ENCODE measurements at places on chromosomes 4 and X. TPM values are rescaled to one million over a fixed set of nuclear protein-coding genes. Genes with fewer than 3 reads are reported as not detected.

- no peak for DNase-seq
Observed at GRCh38 chr4:14345356-14345775, 656.9 kb upstream of the CPEB2 start.

DNA sequence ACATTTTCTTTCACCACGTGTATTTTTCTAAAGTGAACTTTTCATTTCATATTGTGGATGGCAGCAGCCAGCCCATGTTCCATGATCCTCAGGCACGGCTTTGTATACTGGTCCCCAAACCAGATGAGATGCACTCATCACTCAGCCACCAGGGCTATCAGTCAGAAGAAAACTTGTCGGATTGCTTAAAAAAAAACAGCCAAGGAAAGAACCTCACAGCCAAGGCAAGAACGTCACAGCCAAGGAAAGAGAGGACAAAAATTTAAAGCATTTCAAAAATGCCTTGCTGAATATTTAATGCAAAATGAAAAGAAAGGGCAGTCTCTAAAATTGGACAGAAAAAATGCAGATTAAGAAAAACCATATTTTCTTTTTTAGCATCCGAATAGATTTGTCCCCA, 333.3 kb downstream of the PDGFC start:
- no peak for DNase-seq

The LGI2 gene
- not detected for total RNA-seq

- DNase-seq = no peak
Observed at GRCh38 chrX:33211356-33212260, at the start of gene DMD. Gene DMD, minus strand, starts transcription at chrX:33211549. Its CDS starts 237 bp downstream, at chrX:33211312.

DNA sequence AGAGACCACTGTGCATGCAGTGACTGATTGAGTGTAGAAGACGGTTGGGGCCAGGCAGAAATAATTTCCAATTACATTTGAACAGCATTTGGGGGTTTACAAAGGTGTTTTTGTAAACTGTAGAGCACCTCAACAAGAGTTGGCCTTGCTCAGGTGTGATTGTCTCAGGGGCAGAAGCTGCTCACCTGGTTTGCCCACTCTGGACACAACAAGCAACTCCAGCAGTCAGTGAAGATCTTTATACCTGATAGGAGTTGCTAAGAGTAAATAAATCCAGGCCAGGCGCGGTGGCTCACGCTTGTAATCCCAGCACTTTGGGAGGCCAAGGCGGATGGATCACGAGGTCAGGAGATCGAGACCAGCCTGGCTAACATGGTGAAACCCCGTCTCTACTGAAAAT, 221.3 kb downstream of the RAB28 start:
- no peak for DNase-seq

The CTAG1B gene
- not detected for total RNA-seq

GRCh38 chrX:47936224-47936939, 67.4 kb downstream of the ZNF182 start:
- DNase-seq = no peak

- no peak for DNase-seq
Observed at GRCh38 chr4:38468339-38468866, 195.6 kb upstream of the KLF3 start.

- DNase-seq = no peak
Observed at GRCh38 chr4:54308110-54308509, 79.0 kb downstream of the PDGFRA start.

The SSX4 gene
- total RNA-seq = not detected

- DNase-seq = no peak
Observed at GRCh38 chrX:55056820-55057674, 17.8 kb upstream of the PAGE2B start.

- no peak for DNase-seq
Observed at GRCh38 chrX:83759872-83760271, 101.1 kb upstream of the CYLC1 start.

DNA sequence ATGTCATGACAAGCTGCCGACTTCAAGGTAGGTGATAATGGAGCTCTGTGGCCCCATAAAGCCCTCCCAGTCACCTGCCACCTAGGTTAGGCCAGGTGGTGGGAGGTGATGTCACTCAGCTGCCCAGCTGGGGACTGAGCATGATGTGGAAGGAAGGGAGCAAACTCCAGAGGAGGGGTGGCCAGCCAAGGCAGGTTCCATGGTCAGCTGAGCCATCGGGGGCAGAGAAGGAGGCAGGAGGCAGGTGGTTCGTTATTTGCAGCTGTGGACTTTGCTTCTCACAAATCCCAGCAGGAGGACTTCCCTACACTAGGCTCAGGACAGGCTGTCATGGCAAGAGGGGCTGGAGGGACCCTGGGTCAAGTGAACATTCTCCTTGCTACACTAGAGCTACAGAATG, 2.1 kb downstream of the CCDC120 start:
- DNase-seq = no peak

The FDCSP gene
- not detected for total RNA-seq

DNA sequence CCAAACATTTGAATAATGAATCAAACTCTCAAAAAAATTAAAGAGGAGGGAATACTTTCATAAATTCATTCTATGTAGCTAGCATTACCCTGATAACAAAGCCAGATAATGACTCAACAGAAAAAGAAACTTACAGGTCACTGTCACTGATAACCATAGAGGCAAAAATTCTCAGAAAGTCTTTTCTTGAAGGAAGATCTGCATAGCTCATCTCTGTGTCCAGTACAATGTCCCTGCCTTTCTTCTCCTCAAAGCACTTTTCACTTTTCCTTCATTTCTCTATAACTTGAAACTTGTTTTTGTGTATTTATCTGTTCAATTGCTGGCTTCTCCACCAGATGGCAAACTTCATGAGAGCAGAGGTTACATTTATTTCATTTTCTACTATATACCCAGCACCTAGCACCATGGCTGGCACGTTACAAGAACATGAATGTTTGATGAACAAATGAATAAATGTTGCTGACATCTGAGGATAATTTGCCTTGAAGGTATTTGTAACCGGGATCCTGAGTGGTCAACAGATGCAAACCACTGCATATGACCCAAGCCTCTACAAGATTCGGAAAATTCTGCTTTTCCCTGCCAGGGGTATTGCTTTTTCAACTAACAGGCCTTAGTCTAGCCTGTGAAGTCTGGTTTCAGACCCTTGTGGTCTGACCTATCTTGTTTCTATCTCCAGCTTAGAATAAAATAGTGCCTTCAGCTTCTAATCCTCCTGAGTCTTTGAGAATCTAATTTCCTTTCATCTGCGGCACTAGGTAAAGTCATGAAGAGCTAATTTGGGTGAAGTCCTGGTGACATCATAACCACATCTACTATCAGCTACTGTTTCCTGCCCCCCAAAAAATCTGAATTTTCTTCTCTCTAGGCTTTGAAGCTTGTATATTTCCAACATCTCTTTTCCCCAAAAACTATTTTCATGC, 52.5 kb upstream of the ANTXR2 start:
- no peak for DNase-seq

GRCh38 chr4:26235500-26235899, 85.3 kb upstream of the RBPJ start:
- DNase-seq = peak; percentile 58

- no peak for DNase-seq
Observed at GRCh38 chr4:83738895-83739294, 203.0 kb downstream of the GPAT3 start.

The TMEM35A gene
- total RNA-seq = not detected

The SMIM31 gene
- total RNA-seq = not detected

The PABPC1L2A gene
- total RNA-seq = not detected

GRCh38 chr4:10808591-10808990, 124.0 kb upstream of the CLNK start:
- no peak for DNase-seq

DNA sequence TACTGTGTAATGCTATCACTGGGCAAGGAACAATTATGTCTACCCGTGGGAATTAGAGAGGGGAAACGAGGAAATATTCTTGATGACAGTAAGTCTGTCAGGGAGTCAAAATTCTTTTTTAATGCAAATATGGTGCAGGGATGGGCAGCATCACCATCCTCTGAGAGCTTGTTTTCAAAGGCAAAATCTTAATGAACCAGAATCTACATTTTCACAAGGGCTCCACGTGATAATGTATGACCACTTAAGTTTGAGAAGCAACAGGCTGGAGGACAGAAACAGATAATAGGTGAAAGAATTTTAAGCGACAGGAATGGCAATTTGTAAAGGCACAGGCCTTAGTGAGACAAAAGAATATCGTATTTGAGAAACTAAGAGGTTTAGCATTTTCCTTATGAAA, 63.4 kb downstream of the CLOCK start:
- no peak for DNase-seq

DNA sequence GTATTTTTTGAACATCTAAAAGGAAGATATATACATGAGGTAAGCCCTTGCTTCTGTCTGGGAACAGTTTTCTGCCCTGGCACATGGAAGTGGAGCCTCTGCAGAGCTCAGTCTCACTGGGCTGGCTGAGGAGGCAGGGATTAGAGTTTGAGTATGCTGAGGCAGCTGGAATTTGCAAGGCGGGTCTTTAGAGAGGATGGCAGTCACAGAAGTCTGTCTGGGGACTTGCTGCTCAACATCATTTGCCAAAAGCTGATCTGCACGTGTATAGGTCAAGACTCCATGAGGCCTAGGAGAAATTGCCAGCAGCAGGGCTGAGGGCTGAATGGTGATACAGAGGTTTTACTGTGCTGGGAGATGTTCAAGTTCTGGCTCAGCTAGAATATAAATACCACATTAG, 163.6 kb upstream of the ANK2 start:
- no peak for DNase-seq

DNA sequence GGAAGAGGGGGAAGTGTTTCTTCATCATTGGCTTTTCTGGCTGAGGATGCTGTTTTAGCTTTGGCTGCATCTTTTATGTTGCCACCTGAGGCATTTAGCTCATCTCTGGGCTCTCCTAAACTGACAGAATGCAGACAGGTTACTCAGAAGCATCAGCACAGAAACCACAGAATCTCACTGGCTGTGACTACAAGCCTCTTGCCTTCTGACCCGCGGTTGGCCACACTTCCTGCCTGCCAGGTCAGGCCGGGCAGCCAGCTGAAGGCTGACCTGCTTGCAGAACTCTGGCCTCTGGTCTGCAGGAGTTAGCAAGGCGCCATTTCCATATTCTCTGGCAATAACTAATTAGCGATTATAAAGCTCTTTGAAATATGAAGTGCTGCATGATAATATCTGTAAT, 366.5 kb downstream of the MID1IP1 start:
- no peak for DNase-seq

The FUNDC2 gene
- 108 TPM for total RNA-seq

GRCh38 chrX:107775000-107775733, 420 bp downstream of the TSC22D3 start:
- no peak for DNase-seq

GRCh38 chr4:185304944-185305690, 90.6 kb downstream of the LRP2BP start:
- DNase-seq = no peak

GRCh38 chrX:65707151-65707550, 39.7 kb downstream of the MSN start:
- no peak for DNase-seq

DNA sequence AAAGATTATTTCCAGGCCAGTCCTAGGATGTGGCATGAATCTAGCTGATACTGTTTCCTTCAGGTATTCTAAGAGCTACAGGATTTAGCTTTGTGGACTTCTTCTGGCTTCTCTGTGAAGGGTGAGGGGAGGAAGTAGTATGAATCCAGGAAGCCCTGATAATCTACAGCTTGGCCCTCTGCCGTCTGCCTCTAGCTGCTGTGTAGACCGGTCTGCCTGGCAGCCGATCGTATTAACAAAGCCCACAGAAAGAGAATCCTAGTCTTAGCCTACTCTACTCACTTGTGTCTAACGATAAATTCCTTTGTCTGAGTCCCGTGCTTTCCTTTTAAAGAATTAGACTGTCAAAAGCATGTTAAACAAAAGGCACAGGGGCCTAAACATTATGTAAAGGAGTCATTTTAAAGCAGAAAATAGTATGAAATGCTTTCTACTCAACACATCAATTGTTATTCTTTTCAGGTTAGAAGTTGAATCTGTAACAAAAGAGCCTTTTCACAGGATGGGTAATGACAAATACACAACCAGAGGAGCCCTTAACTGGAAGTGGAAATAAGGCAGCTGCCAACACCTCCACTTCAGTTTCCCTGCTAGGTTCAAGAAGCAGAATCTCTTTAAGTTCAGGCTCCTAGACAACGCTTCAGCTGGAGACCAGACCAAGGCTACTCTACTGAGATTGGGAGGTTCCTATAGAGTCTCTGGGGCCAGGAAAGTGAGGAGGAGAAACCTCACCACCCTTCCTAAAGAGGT, 48.9 kb upstream of the UCP1 start:
- no peak for DNase-seq

DNA sequence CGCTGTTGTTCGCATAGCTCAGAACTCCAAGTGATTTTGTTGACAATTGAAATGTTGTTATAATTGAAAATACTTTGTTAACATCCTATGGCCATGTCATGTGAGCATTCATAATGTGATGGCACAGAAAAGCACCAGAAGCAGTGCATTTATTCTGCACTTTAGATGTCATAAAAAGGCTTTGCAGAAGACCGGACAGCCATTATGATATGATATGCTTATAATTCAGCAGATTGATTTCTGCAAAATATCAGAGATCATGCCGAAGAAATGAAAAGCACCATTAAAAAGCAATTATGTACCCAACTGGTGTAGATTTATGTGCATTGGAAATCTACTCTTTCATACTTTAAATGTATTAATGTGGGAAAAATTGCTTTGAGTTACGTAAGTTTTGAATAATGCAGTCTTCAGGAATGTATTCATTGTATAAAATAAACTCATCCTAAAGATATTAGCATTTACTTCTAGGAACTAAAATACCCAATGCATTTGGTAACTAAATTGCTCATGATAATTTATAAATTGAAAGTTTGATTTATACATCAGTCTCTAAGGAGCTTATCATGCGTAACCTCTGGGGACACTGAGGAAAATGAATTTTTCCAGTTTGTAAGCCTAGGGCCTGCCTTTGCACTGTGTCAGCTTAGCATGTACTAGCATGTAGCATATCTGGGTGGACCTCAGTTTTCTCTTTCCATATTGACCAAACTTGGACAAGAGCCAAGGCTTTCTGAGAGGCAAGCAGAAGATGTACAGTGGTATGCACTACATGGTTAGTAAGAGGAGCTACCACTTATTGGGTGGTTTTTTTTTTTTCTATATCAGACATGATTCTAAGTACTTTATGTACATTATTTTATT, 43.6 kb downstream of the TLR10 start:
- DNase-seq = no peak

The SSX2B gene
- total RNA-seq = not detected
